ENCODE measurements at places on chromosomes 11 and 22.

- DNase-seq = no peak
Measured at GRCh38 chr22:42069801-42070516, 653 bp downstream of the NAGA start.

- DNase-seq = no peak
Measured at GRCh38 chr11:71120471-71120896, 131.9 kb downstream of the SHANK2 start.

DNA sequence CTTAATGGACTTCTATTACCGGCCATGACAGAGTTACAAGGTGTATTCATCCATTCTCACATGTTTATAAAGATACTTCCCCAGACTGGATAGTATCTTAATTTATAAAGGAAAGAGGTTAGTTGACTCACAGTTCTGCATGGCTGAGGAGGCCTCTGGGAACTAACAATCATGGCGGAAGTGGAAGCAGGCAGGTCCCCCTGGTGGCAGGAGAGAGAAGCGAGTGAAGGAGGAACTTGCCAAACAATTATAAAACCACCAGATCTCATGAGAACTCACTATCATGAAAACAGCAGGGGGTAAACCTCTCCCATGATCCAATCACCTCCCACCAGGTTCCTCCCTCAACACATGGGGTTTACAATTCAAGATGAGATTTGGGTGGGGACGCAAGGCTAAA, 170.0 kb upstream of the PDGFD start:
- no peak for DNase-seq

DNA sequence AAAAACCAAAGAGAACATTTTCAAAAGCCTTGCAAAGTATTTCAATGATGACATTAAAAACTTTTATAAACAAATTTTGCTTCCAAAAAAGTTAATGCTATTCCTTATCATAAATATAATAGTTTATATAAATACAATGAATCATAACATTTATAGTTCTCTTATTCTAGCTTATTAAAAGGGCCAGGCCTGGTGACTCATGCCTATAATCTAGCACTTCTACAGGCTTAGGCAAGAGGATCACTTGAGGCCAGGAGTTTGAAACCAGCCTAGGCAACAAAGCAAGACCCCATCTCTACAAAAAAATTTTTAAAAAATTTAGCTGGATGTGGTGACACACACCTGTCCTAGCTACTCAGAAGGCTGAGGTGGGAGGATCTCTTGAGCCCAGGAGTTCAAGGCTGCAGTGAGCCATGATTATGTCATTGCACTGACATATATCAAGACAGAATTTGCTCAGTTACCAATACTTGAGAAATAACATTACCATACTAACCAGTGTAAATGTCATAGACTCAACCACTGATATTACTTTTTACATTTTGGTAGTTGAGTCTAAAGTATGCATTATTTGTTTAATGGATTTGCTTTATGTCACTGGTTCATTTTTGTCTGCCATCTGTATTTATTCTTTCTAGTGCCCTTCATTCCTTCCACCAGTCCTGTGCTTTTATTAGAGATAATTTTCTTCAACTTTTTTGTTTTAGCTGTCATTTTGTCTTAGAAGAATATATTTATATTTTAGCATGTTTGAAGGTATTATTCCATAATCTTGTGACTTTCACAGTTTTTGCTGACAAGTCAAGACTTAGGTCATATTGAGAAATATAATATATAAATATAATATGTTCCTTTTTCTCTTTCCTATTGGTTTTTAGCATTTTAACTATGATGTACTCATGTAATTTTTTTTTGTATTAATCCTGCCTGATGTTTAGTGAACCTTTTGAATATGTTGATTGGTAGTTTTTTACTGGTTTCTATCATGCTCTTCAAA, 56.2 kb downstream of the CYP2R1 start:
- DNase-seq = no peak

Data from cortex of kidney (tissue), 1 donor.